Hematopoietic multipotent progenitor cell treated with erythropoietin and hydrocortisone succinate and interleukin-3 and kit ligand, for 6 days (in vitro differentiated cells): ENCODE measurements at places on chromosomes 1 and 21.
A peak's percentile ranks its signal among the peaks of the same experiment; 100 is the strongest.

GRCh38 chr1:236850077-236850979, 55.2 kb downstream of the MTR start:
- no peak for DNase-seq

DNA sequence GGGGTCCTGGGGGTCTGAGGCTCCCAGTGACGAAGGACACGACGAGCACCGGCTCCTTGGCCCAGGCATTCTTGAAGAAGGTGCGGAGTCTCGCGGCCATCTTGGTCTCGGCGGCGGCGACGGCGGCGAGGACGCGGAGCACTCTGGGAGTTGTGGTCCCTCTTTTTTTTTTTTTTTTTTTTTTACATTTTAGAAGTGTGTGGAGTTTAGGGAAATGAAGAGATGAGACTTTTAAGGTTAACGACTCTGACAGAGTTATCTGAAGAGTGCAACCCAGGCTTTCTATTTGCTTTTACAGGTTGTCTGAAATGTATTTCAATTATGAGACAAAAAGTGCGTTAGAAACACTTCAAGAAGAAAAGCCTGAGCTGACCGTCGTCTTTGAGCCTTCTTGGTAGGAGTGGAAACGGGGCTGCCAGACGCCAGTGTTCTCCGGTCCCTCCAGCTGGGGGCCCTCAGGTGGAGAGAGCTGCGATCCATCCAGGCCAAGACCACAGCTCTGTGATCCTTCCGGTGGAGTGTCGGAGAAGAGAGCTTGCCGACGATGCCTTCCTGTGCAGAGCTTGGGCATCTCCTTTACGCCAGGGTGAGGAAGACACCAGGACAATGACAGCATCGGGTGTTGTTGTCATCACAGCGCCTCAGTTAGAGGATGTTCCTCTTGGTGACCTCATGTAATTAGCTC, 9.7 kb downstream of the OR2B11 start:
- DNase-seq, result peak; percentile 64

DNA sequence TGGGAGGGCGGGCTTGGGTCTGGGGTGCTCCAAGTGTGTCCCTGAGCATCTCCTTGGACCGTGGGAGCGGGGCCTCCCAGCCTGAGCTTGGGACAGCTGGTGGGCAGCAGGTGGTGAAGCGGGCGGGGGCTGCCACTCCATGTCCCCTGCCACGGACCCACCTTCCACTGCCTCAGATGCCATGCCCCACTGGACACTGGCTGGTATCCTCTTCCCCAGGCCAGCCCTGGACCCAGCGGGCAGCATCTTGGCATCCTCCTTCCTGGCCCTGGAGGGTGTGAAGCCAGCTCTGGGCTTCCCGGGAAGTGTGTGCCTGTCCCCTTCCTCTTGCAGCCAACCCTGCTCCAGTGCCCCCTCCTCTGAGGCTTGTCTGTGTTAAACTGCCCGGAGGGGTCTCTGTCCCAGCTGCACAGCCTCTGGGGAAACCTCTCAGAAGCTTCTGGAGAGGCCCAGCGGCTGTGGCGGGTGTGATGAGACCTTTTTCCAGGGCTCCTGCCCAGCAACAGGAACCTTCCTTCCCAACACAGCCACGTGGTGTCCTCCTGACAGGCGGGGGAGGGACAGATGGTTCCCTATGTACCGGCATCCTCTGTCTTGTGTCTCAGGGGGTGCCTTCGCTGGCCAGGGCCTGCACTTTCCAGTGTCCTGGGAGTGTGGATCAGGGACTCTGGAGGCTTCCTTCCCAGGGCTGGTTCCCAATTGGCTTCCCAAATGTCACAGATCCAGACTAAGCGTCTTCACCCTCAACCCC, 81.6 kb upstream of the DISP3 start:
- DNase-seq, result no peak

DNA sequence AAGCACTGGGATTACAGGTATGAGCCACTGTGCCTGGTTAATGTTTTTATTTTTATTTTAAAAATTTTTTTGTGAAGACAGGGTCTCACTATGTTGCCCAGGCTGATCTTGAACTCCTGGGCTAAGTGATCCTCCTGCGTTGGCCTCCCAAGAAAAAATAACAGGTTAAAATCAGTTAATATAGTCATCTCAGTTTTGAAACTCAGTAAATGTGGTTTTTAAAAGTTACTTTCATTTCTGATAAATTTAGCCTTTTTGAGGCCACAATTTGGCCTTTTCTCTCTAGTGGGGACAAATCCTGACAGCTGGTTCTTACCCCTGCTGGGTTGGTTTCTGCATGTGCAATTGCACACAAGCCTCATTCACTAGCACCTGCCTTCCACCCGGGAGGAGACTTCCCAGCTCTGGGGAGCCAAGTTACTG, 13.3 kb downstream of the PMF1 start:
- no peak for DNase-seq

DNA sequence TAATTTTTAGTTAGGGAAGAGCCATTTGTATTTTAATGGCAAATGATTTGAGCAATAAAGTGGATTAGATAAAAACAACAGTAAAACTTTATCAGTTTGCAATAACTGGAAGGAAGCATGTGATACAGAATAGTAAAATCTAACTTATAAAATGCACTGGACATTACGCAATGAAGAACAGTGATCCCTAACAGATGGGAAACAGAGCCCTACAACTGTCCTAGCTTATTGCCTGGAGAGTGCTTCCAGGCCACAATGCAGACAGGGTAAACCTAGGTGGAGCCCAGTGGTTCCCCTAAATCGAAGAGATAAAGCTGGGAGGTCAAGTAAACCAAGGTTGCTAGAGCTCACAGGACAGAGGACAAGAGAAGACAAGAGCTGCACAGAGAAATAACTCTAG, 7.0 kb downstream of the OMA1 start:
- DNase-seq, result peak; percentile 19

DNA sequence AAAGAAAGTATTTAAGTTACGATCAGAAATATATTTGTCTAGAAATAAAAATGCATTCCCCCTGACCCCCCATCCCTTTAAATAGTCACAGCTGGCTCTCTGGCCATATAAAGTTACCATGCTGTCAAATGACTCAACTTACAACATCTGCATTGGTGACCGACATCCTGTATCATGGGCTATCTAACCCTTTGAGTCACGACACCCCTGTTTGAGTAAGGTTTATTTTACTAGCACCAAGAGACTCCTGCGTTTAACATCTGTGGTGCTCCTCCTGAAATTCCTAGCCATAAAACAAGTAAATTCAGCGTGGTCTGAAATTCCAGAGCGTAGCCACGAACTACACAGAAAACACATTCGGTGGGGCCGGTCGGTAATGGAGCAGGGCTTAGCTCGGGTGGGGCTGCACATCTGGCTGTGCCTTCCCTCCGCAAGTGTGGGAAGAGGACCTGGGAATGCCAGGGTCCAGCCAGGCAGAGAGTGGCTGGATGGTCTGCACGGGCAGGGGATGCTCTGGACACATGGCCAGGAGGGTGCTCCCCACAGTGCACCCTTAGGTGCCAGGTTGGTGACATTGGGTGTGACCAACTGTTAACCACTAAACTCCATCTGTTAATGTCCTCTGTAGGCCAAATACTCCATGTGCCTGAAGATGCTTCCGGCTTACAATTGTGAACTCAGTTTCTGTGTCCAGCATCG, 53.0 kb upstream of the CLDN14 start:
- DNase-seq, result no peak

DNA sequence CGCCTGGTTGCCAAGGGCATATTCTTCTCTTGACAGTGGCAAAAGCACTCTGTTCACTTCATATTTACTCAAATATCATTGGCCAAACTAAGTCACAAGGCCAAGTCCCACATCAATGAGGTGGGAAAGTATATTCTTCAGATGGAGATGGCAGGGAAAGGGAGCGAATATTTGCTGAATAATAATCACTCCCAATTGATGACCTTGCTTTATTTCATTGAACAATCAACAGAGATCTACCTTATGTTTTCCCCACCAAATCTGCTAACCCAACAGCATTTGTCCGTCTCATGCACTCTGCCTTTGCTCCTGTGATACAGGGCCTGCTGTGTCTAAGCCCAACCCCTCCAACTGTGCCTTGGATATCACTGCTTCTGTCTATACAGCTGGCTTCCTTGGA, 45.2 kb upstream of the PCP4 start:
- no peak for DNase-seq
